ENCODE measurements at places on chromosomes 7 and 10.

GRCh38 chr7:106767078-106767477, 98.0 kb upstream of the PIK3CG start:
- peak; percentile 70 for DNase-seq

DNA sequence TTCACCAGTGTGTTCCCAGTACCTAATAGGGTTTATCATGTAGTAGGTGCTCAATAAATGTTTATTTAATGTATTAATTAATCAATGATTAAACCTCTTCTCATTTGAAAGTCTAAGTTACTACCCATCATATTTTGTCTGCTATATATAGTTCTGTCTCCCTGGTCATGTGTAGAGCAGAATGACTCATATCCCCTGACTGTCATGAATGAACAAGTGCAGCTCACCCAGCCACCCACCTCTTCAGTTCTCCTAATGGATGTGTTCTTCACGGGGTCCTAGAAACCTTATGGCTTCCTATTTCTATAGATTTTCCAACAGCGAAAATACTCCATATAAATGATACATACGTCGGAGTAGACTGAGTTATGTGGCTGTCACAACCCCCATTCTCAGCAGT, 64.5 kb downstream of the HIF1AN start:
- DNase-seq: no peak

- DNase-seq: peak; percentile 57
These were observed 589 bp downstream of the LDB1 start for GRCh38 chr10:102119417-102120141.

DNA sequence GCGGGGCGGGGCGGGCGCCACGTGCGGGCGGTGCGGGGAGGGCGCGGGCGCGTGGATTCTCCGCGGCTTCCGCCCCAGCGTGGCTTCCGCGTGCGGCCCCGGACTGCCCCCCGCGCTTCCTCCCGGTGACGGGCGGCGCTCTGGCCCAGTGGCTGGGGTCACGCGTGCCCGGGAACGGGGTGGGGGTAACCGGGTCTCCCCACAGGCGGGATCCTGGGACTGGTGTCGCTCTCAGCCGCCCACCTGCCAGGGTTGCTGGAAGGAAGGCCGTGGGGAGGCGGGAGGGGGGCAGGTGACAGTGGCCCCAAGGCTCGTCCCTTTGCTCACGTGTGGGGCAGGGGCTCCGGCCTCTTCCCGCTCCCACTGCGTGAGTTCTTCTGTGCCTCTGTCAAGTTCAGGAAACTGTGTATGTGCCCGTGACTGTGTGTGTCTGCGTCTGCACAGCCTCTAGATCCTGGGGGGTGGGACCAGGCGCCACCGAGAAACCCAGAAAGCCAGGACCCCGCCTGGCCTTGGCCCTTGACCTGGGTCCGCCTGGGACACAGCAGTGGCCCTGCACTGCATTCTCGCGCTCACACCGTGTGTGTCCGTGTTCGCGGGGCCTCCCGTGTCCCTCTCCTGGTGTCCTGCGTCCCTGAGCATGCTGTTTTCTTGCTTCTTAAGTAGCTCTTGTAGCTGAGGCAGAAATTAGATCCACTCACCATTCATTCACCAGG, 919 bp downstream of the MAFK start:
- DNase-seq: no peak

- no peak for DNase-seq
These were observed 31.3 kb upstream of the RNF32 start for GRCh38 chr7:156609010-156609877.

DNA sequence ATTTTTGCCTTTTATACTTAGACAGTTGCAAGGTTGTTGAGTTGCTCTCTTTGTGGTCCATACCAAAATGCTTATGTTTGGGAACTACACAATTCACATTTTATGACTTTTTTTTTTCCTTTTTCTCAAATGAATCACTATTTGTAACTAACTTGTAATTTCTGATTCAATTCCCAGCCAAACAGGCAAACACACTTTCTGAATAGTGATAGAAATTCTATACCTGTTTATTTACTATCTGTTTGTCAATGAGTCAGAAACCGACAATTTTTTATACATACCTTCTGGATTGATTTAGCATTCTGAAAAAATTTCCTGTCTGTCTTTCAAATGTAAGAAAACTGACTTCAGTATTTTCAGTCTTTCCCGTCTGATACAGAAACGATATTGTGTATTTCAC, 69.1 kb downstream of the MBL2 start:
- DNase-seq: no peak

DNA sequence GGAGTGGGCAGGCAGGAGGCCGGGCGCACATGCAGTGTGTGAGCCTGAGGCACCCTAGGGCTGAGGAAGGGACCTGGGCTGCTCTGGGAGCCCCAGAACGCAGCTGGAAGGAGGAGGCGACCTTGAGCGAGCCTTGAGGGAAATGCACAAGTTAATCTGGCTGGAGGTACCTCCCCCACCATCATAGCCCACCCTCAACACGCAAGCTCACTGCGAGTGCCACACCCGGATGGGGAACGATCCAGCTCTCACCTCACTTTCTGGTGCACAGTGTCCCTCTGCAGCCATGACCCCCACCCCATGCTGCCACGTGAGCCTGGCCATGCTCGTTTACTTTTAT, 162.4 kb upstream of the PPP2R2D start:
- DNase-seq: no peak

GRCh38 chr10:75972491-75973276, 541.3 kb downstream of the LRMDA start:
- no peak for DNase-seq

DNA sequence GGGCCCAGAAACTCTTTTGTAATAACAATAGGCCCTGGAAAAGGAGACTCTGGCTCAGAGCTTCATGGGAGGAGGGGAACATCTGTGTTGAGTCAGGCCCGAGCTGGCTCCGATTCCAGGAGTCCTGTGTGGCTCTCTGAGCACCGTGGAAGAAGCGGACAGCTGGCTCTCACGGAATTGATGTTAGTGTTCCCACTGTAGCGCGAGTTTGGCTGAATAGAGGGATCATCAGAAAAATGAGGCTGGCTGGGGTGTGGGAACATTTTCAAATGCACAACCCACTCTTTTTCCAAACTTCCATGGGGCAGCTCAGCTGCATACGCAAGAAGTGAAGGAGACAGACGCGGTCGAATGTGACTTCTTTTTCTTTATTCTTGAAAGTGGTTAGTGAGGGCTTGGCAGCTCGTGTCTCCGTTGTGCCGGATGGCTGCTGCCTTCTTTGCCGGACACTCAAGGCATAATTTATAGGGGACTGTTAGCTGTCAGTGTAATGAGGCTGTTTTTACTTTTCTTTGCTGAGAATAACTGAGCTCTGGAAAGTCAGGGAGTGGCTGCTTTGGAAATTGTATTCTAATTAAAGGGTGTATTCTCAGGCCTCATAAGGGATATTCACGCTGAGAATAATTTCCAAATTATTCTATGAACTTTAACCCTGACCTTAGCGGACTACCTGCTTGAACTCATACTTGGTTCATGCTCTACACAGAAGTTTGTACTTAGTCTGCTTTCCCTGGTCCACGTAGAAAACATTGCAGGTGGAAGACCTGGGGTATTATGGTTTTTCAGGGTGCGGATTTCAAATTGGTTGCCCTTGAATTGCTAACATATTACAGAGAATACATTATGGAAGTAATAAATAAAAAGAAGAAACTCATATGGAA, 23.1 kb downstream of the MDFIC start:
- DNase-seq: no peak

DNA sequence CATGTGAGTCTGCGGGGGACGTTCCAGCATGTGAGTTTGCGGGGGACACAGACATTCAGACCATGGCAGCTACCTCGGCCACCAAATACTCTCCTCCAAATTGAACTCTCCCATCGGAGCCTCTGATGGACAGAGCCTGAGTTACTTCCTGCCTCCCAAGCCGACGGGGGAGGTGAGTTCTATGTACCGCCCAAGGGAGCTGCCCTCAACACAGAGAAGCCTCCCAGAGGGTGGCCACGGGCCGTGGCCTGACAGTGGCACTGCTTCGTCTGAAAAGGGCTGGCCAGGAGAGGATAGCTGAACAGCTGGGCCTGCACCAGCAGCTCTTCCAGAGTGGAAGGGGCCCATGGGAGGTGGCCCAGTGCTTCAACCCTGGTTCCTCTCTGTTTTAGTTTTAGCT, 274.5 kb upstream of the PPP2R2D start:
- DNase-seq: no peak

DNA sequence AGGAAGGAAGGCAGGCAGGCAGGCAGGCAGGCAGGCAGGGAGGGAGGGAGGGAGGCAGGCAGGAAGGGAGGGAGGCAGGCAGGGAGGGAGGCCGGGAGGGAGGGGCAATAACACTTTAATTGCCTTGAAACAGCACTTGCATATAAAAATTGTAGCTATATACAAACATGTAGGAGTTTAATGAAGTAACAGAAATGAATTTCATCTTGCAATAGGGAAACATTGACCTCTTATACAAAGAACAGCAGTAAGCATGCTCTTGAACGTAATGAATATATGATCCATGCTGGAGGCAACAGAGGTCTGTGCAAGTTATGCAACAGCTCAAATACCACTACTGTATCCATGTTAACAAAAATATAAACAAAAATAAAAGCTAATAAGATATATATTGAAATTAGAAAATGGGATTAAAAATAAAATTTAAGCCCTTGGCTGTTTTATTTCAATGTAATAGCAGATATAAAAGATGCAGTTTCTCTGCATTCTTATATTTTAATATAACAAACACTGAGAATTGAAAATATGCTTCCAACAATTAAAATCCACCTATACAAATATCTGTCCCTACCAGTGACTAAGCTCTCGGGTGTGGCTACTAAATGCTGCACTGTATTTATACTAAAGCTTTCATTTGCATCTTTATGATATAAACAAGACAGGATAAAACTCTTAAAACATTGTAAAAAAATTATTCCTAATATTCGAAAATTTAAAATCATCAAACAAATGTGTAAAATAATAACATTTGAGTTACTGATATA, 50.3 kb downstream of the CACNA2D1 start:
- DNase-seq: no peak

GRCh38 chr7:104843198-104843597, 170.8 kb upstream of the KMT2E start:
- DNase-seq: no peak

GRCh38 chr10:30762620-30763019, 133.1 kb upstream of the LYZL2 start:
- no peak for DNase-seq

DNA sequence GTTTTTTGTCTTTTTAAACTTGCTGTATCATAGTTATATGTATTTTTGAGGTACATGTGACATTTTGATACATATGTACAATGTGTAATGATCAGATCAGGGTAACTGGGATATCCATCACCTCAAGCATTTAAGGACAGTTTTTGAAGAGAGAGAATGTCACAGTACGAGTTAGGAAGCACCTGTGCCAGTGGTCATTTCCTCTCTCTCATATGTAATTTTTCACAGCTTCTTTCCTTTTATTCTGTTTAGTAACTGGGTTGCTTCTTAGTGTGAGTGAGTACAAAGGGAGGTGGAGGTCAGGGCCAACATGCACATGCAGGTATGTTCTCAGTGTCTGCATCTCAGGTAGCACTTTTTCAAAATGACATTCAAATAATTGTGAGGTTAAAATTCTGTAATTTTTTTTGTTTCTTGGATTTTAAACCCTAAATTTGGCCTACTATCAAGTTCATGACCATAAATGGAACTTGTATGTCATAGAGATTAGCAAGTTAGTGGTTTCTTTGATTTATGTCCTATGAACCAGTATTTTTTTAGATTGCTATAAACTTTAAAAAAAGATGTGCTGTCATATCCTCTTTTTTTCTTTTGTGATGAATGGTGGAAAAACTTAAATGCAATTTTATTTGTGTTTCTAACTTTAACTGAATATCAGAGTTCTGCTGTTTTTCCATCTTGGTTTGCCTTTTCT, 42.7 kb downstream of the SNX10 start:
- no peak for DNase-seq

- DNase-seq: no peak
These were observed 2.4 kb upstream of the PSMG3 start for GRCh38 chr7:1572111-1572822.

DNA sequence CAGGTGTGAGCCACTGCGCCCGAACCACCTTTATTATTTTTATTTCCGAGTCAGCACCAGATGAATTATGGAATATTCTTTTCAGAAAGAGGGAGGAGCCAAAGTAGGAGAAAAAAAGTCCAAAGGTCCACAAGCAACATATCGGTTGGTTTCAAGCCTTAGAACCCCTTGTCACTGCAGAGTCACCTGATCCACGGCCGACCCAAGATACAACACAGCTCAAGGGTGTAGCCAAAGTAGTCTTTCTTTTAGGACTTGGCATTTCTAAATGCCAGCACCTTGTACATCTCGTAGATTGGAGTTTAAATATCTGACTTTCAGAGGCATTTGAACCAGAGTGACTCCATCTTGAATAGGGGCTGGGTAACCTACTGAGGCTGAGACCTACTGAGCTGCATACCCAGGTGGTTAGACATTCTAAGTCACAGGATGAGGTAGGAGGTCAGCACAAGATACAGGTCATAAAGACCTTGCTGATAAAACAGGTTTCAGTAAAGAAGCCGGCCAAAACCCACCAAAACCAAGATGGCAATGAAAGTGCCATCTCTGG, 113.9 kb upstream of the ANLN start:
- no peak for DNase-seq

DNA sequence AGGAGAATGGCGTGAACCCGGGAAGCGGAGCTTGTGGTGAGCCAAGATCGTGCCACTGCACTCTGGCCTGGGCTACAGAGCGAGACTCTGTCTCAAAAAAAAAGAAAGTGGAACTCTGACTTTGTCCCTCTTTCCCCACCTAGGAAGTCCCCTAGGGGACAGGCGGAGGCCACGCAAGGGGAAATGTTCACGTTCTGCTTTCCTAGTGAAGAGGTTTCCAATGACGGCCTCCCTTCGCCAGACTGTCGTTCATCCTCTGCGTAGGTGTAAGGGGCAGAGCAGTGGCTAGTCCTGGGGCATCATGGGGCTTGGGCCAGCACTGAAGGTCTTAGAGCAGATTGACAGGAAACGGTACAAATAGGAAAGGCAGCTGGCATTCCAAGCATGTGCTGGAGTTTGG, 30.6 kb downstream of the SUFU start:
- DNase-seq: no peak

- no peak for DNase-seq
These were observed 2.5 kb downstream of the VSIR start for GRCh38 chr10:71770789-71771188.

GRCh38 chr7:100629117-100629716, 12.1 kb downstream of the TFR2 start:
- DNase-seq: no peak

GRCh38 chr7:29115130-29115687, 31.1 kb downstream of the CPVL start:
- DNase-seq: no peak

DNA sequence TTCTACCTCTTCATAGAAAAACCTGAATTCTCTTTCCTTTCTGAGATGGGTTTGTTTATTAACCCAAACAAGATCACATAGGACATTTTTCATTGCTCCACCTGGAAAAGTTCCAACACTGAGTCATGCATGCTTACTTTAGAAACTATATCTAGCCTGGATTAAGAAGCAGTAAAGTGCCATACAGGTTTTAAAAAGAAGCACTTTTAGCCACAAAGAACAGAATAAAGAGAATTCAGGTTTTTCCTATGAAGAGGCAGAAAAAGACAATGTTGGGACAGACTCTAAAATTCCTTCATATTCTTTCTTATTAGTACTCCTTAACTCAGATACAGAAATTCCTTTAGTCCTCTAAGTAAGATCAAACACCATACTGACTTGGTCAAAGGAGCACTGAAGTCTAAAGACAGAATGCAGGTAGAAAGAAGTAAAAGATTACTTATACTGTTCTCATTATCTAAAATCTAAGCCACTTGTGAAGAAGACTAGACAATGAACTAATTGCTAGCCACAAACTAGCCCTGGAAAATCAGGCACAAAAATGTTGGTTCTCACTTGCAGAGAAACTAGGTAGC, 241.3 kb downstream of the ANK3 start:
- DNase-seq: no peak

All from Jurkat, Clone E6-1 (cell line).